ENCODE measurements at places on chromosomes 11 and 22.

DNA sequence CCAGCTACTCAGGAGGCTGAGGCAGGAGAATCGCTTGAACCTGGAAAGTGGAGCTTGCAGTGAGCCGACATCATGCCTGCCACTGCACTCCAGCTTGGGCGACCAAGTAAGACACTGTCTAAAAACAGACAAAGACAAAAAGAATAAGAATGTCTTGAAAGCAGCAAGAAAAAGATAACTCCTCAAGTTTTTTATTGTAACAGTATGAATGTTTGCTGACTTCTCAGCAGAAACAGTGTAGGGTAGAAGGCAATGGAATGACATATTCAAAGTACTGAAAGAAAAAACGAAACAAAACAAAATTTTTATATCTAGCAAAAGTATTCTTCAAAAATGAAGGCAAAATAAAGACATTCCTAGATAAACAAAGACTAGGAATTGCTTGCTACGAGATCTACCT, 76.9 kb downstream of the PACS1 start:
- DNase-seq = no peak

DNA sequence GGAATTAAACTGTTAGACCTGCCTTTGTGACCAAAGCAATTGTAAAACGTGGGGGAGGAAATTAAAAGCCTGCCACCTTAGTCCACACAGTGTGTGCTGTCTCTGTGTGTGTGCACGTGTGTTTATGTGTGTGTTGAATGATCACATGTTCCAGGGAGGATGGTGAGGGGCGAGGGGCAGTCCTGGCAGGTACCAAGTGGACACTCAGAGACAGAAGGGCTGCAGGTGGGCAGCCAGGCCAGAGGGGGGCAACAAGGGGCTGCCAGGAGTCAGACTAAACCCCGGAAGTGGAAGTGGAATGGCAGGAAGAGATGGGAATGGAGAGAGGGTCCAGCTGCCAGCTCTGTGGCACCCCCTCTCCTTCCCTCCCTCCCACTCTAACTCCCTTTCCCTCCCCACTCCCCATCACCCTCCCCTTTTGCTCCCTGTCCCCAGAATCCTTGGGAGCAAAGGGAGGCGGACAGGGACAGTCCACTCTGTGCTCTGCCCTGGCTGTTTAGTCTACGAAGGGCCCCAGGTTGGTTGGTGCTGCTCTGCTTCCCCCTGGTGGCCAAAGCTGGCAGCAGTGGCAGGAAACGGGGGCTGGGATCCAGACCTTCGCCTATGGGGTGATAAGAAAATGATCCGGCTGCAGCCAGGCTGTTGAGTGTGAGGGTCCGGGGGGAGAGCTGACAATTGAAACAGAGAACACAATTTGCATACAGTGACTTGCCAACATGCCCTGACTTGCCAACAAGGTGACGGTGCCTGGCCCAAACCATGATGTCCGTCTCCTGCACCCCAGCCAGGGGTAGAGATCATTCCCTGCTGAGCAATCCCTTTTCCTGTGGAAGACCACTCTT, 24.4 kb downstream of the P2RY2 start:
- peak; percentile 75 for DNase-seq

DNA sequence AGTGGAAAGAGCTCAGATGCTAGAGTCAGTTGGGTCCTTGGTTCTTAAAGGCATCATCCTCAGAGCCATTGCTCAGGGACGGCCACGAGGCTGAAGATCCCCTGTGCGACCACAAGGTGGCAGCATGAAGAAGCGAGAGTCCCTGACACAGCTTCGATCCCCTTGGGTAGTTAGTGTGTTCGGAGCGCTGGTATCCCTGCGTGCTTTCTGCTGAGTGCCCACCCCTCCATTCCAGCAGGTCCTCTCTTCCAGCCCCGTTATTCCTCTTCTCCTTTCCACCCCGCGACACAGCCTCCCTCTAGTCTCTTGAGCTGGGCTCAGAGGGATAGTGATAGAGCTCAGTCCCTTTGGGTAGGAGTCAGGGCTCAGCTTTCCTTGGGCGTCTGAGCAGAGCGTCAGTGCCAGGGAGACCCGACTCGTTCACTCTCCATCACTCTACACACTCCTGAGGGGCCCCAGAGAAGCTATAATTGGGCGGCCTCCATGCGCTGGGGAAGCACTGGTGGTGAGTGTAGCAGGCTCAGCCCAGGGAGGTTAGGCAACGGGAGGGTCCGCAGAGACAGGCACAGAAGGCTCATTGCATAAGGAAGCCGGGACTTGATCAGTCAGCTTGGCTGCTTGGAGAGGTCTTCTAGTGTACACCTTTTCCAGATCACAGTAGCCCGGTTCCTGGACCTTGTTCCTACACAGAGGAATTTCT, at the start of gene OR51D1:
TSS of gene OR51D1 (plus strand) at position 516 of the 700 bp plus-strand sequence. CDS start 2,314 bp downstream, outside the sequence.
- peak; percentile 77 for DNase-seq

- DNase-seq = peak; percentile 79
These were observed 206.4 kb downstream of the DBX1 start for GRCh38 chr11:19953909-19954308.

GRCh38 chr22:43395086-43395695, 16.6 kb upstream of the MPPED1 start:
- no peak for DNase-seq

GRCh38 chr11:73728000-73728399, 32.9 kb downstream of the RAB6A start:
- DNase-seq = no peak

DNA sequence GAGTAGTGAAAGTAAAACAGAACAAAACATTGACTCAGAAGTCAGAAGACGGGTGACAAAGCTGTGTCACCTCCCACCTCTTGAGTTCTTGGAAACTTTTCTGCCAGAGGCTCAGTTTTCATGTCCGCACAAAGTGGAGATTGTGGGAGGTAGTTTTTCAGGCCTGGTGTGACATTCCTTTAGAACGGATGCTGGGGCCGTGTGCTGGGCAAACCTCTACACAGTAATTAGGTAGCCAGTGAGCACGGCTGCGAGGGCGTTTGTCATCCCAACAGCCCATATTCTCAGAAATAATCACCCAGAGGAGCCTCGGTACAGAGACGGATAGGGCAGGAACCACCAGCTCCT, 1054.4 kb downstream of the TBC1D22A start:
- no peak for DNase-seq

GRCh38 chr11:120334894-120335462, 1.2 kb upstream of the ARHGEF12 start:
- DNase-seq = peak; percentile 91

GRCh38 chr11:77063407-77063806, 3.4 kb upstream of the CAPN5 start:
- DNase-seq = no peak

GRCh38 chr11:129319751-129320150, 55.9 kb upstream of the BARX2 start:
- no peak for DNase-seq

DNA sequence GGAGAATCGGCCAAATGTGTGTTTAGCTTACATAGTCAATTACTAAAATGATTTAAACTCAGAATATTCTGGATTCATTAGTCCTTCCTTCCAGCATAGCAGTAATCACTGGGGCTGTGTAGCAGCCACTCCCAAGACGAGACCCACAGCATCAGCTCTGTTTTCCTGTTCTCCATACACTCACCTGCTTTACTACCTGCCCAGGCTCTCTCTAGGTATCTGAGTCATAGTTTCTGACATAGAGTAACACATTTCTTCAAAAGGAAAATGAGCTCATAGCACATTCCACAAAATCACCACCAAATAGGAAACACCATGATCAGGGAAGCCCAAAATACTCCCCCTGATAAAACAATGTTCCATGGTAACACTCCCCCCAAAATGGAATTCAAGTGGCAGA, 22.9 kb downstream of the MORC2 start:
- no peak for DNase-seq

DNA sequence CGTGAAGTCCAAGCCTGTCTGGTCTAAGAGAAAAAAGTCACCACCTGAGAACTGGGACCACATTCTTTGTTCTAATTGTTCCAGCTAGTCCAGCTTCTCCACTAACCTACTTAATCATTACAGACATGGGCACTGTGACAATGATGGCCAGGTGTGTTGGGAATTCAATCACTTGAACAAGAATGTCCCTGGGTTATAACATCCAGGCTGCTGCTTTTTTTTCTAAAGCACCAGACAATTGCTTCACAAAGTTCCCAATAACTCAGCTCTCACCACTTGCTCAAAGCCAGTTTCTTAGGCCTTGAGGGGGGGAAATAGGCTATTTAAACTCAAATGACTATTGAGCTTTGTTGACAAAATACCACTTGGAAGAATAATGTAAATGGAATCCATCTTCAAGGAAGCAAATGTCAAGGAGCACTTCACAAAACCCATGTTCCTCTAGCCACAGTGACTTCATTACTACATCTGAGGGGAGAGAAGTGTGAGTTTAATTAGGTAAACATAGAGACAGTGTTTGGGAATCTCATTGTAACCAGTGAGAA, 80.3 kb downstream of the ME3 start:
- DNase-seq = peak; percentile 27

- DNase-seq = peak; percentile 26
These were observed 6.4 kb downstream of the MS4A15 start for GRCh38 chr11:60762851-60763691.

DNA sequence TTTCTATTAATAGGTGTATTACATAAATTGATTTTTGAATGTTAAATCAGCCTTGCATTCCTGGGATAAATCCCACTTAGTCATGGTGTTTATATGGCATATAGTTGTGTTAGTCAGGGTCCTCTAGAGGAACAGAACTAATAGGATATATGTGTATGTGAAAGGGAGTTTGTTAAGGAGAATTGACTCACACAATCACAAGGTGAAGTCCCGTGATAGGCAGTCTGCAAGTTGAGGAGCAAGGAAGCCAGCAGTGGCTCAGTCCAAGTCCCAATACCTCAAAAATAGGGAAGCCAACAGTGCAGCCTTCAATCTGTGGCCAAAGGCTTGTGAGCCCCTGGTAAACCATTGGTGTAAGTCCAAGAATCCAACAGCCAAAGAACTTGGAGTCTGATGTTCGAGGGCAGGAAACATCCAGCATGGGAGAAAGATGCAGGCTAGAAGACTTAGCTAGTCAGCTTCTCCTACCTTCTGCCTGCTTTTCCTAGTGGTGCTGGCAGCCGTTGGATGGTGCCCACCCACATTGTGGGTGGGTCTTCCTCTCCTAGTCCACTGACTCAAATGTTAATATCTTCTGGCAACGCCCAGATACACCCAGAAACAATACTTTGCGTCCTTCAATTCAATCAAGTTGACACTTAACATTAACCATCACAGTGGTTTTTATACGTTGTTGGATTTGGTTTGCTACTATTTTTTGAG, 12.9 kb downstream of the SFI1 start:
- no peak for DNase-seq

DNA sequence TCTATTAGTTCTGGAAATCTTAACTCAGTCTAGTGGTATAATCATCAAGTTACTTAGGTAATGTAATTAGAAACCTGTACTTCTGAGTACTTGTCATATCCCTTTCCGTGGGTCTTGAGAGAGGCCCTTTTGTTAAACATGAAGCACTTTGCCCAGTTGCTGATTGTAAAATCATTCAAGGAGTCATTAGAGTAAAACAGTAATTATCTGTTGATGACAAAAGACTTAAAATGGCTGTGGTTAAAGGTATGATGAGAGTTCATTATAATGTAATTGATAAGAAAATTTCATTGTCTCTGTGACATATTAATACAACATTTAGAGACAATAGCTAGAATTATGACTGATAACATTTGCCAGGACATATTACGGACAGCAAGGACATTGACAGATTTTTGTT, 34.3 kb downstream of the PRR5L start:
- DNase-seq = no peak

GRCh38 chr11:3060436-3061025, 3.3 kb upstream of the CARS1 start:
- no peak for DNase-seq

DNA sequence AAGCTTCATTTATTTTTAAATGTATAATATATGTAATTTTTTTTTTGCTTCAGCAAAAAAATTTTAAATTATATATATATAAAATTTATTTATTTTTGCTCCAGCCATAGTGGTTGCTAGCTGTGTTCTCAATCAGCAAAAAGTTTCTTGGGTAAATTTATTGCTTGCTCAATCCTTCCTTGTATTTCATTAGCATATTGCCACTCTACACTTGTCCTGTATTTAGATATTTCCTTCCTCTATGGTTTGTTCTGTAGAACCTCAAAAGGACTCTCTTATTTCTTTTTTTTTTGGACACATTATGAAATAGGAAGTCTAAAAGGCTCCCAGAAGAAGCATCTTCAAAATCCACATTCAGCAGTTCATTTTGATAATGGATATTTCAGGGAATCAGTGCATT, 2.3 kb downstream of the PTPRJ start:
- DNase-seq = no peak

GRCh38 chr22:31143537-31143936, 3.2 kb upstream of the PLA2G3 start:
- no peak for DNase-seq

GRCh38 chr11:46534711-46535110, 59.1 kb downstream of the AMBRA1 start:
- no peak for DNase-seq

DNA sequence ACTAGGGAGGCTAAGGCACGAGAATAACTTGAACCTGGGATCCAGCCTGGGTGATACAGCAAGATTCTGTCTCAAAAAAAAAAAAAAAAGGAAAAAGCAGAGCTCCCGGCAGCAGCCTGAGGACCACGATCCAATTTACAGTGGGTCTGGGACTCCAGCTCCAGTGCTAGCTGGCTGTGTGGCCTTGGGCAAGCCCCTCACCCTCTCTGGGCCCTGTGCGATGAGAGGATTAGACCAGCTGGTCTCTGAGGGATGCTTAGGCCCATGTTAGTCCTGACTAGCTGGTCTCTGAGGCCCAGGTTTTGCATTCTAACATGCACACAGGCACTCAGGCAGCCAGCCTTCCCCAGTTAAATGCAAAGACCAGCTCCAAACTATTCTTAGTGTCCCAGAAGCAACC, 13.7 kb downstream of the CARD10 start:
- no peak for DNase-seq

DNA sequence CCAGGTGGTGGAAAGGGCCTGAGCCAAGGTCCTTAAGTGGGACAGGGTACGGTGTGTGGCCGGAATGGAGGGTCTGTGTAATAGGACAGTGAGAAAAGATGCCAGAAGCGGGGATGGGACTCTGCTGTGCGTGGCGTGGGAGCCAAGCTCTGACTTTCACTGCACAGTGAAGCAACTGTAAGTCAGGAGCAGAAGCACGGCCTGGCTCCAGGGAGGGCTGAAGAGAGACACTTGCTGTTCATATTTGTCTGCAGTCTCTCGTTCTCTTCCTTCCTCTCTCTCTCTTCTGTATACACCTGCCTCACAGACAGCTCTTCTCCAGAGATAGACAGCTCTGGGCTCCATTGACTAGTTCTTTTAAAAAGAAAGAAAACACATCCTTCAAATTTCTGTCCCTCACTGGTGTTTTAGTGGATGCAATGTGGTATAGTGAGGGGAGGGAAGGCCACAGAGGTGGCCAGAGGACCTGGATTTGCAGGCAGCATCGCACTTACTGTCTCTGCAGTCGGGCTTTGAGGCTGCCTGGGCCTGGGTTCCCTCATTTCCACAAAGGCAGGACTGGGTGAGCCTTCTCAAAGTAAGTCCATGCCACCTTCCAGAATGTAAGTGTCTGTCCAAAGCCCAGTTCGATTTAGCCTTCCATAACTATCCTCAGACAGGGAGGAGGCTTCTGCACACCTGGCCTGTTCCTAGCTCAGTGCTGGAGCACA, 2.1 kb downstream of the IL17RA start:
- no peak for DNase-seq
